ENCODE measurements at places on chromosomes 16 and 17. TPM values are rescaled to one million over a fixed set of nuclear protein-coding genes. Genes with fewer than 3 reads are reported as not detected.

The RSKR gene
- 2.7 TPM for polyA plus RNA-seq

- DNase-seq, result no peak
Observed at GRCh38 chr17:9402590-9403199, 172.9 kb downstream of the STX8 start.

The SPNS1 gene
- 44.6 TPM for polyA plus RNA-seq

The SULT1A2 gene
- polyA plus RNA-seq, result 2.1 TPM

DNA sequence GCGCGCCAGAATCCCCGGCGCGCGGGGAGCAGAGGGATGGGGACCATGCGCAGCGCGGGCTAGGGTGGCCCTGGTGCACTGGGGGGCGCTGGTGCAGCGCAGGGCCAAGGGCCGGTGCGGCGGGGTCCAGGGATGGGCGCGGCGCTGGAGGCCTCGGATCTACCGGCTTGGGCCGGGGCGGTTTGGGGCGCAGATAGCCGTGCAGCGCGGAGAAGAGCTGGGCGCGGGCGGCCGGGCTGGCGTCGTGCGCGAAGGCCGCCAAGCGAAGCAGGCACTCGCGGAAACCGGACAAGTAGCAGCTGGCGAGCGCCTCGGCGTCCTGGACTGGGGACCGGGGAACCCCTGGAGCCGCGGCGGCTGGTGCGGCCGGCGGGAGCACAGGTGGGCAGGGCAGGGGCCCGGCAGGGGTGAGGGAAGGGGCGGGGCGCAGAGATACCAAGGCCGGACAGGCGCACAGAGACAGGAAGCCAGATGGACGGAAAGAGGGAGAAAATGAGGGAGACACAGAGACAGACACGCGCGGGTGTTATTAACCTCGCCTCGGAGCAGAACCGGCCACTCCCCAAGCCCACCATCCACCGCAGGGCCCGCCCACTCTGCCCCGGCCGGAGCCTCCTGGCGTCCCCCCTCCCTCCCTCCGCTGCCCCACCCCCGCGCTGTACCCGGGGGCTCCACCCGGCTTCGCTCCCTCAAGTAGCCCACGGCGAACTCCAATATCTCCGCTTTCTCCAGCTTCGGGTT lies 2.1 kb downstream of the HES7 start:
- DNase-seq, result peak; percentile 65

GRCh38 chr16:68086336-68086841 lies 1.2 kb downstream of the NFATC3 start:
- peak; percentile 51 for DNase-seq

The SMIM36 gene
- not detected for polyA plus RNA-seq

GRCh38 chr17:57809879-57810278 lies 40.0 kb downstream of the MRPS23 start:
- DNase-seq, result no peak

DNA sequence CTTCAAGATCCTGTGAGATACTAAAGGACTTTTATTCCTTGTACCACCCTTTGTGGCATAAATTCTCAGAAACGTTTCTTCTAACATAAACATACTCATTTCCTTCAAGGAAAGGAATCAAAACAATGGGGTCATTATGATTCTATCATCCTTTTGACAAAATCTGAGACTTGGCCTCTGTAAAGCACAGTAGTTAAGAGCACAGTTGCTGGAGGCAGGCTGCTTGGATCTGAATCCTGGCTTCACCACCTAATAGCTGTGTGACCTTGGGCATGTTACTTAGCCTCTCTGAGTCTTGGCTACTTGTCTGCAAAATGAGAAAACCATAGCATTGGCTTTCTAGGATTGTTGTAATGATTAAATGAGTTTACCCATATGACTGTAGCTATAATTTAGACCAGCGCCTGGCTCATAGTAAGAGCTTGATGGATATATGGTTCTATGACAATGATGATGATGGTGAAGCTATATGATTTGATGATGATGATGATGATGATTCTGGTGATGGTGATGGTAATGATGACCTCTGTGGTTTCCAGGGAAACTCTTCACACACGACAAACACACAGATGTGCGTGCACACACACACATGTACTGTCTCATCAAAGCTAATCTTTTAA lies 6.1 kb upstream of the KRT31 start:
- no peak for DNase-seq

The KRT13 gene
- polyA plus RNA-seq, result not detected

The BMERB1 gene
- polyA plus RNA-seq, result 181 TPM

- DNase-seq, result no peak
Observed at GRCh38 chr17:68981288-68981687, 26.1 kb upstream of the ABCA8 start.

DNA sequence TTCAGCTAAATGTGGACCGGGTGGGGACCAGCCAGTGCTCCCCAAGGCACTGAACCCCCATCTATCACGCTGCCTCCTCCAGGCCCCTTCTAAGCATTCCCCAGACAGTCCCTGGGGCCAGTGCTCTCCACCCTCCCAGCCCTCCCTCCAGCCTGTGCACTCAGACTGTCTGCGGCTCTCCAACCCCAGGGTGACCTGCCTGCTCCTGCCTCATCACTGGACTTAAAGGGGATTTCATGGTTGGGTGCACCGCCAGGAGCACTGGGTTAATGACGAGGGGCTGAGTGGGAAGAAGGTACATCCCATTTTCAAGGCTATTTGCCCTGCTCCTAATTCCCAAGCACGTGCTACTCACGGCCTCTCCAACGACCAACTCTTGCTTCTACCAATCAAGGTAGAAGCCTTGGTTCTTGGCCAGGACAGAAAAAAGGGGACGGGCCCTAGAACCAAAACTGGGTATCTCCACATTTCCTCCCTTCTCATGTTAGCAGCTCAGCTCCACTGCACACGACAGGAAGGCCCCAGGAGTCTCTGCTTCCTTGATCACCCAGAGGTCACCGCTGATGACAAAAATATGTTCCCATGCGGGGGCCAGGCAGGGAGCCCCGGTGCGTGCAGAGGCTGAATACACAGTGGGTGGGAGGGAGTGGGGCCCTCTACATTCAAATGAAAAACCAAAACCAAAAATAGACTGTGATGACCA lies 3.5 kb upstream of the ABR start:
- no peak for DNase-seq

The WFDC1 gene
- polyA plus RNA-seq, result 4.8 TPM

DNA sequence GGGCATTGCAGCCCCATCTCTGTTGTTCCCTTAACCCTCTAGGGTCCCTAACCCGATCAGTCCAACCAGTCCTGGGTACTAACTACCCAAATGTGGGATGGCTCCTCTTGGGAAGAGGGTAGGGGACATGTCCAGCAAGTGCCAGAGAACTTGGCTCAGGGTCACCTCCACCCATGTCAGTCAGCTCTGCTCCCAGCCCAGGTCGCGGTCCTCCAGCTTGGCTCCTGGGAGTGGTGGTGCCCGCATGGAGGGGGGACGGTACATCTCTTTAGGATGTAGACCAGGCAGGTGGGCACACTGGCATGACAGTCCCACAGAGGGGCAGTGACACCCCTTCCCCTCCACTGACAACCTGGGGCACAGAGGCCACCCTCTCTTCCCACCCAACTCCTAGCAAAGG lies 6.0 kb downstream of the TMUB2 start:
- no peak for DNase-seq

The MEIOB gene
- 6.8 TPM for polyA plus RNA-seq

- no peak for DNase-seq
Observed at GRCh38 chr17:45042346-45043120, 8.9 kb downstream of the DCAKD start.

GRCh38 chr16:31513126-31513525 lies 4.9 kb upstream of the RUSF1 start:
- no peak for DNase-seq

- no peak for DNase-seq
Observed at GRCh38 chr17:69093279-69093789, 32.6 kb upstream of the ABCA9 start.

The MPO gene
- 0.88 TPM for polyA plus RNA-seq

GRCh38 chr16:26149364-26150190 lies 457.8 kb downstream of the HS3ST4 start:
- DNase-seq, result no peak

GRCh38 chr17:37221865-37222264 lies 153.9 kb upstream of the C17orf78 start:
- DNase-seq, result no peak

The ZPBP2 gene
- not detected for polyA plus RNA-seq

GRCh38 chr17:13478326-13478830 lies 123.4 kb downstream of the HS3ST3A1 start:
- DNase-seq, result no peak

The ARL5C gene
- polyA plus RNA-seq, result not detected

GRCh38 chr16:8852534-8852933 lies 16.3 kb downstream of the CARHSP1 start:
- DNase-seq, result no peak

GRCh38 chr16:9099131-9099625 lies 7.7 kb downstream of the HAPSTR1 start:
- DNase-seq, result no peak

The NKD1 gene
- 3.0 TPM for polyA plus RNA-seq

- DNase-seq, result peak; percentile 90
Observed at GRCh38 chr16:22813948-22814710, at the start of gene HS3ST2. TSS of gene HS3ST2 (plus strand) at chr16:22814162. CDS start at chr16:22814611, 449 bp downstream.

DNA sequence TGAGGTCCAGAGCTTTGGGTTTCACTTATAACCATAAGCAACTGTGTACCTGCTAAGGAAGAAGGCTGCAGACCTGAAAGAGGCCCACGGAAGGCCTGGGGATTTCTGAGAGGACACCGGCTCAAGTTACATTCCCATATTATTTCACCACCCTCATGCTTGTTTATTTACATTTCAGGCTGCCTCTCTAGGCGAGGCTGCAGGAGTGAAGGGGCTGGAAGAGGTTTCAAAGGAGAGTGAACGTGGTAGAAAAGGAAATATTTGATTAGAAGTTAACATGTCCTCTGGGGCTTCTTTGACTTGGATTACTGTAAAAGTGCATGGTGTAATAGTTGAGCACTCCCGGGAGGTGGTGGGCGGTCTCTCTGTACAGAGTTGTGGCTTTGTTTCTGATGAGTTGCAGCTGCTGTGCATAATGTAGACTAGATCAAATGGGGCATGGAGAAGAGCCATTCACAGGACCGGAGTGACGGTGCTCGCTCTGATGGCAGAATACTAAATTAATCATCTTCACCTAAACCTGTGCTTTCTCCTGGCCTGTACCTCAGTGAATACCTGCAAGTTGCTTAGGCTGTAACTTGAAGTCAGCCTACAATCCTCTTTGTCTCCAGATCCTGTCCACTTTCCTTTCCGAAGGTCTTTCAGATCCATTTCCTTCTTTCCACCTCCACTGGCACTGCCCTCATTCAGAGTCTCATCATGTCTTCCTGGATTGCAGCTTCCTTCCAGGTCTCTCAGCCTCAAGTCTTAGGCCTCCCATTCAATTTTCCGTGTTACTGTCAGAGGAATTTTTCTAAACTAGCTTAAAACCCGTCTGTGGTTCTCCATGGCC lies 1.9 kb upstream of the CPD start:
- DNase-seq, result peak; percentile 21

The AMDHD2 gene
- 18.9 TPM for polyA plus RNA-seq

DNA sequence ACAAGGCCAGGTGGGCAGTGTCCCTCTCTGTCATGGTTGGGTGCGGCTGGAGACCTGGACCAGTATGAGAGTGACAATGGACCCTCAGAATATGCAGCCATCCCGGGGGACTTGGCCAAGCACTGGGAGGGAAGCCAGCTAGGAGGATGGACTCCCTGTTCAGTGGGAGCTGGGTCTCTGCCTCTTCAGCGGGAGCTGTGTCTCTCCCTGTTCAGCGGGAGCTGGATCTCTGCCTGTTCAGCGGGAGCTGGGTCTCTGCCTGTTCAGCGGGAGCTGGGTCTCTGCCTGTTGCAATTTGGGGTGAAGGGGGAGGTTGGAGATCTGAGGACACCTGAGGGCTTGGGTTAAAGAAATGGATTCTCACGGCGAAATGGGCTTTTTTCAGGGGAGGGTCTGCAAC lies 3.8 kb upstream of the PRSS33 start:
- no peak for DNase-seq

DNA sequence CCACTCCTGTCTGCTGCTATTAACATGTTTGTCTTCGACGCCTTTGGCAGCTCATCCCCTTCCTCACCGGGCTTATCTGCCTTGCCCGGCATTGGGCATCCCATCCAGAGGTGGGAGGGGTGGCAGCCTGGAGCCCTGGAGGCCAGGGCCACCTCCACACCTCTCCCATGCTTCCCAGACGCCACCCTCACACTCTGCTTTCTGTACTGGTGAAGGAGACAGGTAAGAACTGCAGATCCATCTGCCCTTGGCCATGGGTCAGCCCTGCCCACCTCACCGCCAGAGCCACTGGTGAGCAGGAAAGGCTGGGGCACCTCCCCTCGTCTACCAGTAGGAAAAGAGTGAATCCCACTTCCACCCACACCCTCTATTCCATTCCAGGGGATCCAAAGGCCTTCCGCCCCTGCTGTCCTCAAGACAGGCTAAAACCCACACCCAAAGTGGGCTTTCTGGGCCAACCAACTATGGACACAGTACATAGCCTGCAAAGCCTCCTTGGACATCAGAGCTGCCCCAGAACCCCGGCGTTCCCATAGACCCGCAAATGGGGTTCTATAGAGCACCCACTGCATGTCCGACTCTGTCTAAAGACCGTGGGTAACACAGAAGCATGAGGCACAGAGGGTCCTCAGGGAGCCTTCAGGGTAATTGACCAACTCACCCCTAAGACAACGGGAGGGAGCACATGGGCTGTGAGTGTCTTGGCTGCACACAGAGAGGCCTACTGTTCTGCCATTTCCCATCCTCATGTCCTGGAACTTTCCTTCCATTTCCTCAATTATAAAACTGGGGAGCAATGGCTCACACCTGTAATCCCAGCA lies 23.4 kb upstream of the RBFOX3 start:
- no peak for DNase-seq

GRCh38 chr17:81868674-81869220 lies 2.4 kb downstream of the ARHGDIA start:
- DNase-seq, result no peak

The C17orf113 gene
- 2.9 TPM for polyA plus RNA-seq

DNA sequence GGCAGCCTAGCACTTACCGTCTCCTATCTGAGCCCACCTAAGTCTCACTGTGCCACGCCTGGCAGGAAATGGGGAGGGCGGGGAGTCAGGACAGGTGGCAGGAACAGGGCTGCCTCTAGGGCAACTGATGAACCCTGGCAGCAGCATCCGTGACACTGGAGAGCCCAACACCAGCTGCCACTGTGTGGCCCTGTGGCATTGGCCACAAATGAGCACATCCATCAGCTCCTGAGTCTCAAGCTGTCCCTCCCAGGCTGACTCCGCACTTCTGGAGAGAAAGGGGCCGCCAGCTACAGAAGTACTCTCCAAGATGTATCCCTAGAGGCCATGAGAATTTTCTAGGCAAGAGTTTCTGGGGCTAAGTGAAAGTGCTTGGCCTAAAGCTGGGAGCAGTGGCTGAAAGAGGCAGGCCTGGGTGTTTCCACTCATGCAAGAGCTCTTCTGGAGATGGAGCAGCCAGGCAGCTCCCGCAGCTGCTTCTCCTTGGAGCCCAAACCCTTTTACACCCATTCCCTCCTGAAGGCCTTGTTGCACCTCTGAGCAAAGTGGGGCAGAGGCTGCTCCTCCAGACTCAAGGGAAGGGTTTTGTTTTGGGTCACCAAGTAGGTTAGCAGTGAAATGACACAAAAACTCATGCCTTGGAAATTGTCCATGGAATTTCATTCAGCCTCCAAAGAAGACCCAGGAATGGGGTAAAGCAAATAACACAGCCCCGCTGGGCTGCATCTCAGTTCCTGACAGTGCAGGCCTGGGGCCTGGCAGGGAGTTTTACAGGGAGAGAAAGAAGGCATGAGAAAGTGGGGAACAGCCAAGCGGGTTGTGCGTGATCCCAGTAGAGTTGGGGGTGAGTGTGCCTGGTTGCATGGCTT lies 25.8 kb downstream of the PEMT start:
- no peak for DNase-seq

Measured in brain (organoid and tissue), 16 donors.